Nucleus accumbens (tissue), 56 donors: ENCODE measurements at places on chromosomes 6 and 20.

GRCh38 chr20:11057624-11058023, 383.8 kb upstream of the JAG1 start:
- no peak for DNase-seq

DNA sequence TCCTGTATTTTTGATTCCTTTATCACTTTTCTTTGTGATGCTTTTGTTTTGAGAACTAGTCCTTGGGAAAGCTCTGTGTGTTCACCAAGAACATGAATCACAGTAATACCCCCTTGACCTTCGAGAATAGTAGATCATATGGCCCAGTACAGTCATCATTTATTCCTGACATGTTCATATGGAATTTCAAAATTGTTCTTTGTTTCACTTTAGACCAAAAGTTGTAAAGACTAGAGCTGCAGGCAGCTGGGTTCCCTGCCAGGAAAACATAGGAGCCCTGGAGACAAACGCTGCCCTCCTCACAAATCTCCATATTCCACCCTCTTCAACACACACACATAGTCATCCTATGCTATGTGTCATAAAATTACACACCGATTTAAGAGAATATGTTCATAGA, 621.2 kb upstream of the EYS start:
- no peak for DNase-seq

GRCh38 chr6:90533615-90534336, 53.1 kb downstream of the MAP3K7 start:
- no peak for DNase-seq

DNA sequence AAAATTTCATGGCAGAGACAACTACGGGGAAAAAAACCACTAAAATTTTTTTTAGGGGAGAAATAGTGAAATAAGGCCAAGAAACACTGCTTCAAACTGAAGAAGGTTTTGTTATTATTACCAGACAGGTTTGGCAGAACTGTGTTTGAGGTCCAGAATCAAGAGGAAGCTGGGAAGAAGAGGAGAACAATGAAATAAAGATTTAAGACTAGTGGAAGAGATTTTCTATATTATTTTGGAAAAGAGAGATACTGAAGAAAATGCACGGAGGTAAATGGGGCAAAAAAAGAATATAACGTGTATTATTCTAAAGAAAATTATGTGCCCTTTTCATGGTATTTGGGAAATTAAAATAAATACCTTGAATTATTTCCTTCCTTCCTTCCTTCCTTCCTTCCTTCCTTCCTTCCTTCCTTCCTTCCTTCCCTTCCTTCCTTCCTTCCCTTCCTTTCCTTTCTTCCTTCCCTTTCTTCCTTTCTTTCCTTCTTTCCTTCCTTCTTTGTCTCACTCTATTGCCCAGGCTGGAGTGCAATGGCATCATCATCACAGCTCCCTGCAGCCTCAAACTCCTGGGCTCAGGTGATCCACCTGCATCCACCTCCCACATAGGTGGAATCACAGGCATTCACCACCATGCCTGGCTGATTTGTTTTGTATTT, 124.3 kb downstream of the GJA1 start:
- DNase-seq = no peak

- no peak for DNase-seq
Measured at GRCh38 chr6:126002755-126003679, 16.7 kb downstream of the TRMT11 start.

GRCh38 chr20:10524034-10524476, 89.0 kb downstream of the SLX4IP start:
- peak; percentile 51 for DNase-seq

DNA sequence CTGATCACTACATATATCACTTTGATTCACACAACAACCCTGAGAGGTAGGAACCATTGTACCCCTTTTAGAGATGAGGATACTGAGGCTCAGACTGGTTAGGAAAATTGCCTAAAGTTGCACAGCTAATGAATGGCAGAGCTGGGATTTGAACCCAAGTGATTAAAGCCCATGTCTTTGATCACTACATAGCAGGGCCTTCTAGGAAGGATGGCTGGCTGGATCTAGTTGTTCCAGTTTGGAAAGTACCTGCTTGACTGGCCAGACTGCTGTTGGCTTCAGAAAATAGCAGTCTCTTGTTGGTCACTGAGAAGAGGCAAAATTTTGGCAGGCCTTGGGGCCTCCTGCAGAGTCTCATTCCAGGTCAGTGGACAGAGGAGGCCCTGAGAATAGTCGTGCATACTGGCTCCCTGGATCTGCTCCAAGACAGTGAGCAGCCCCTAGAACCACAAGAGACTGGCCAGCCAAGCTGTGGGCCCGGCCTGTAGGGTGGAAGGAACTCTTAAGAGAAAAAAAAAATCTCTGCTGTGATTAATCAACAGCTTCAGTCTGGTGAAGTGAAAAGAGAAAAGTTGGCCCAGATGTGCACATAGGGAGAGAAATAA, 17.5 kb downstream of the PPARD start:
- DNase-seq = peak; percentile 13

GRCh38 chr6:158358450-158359077, 46.3 kb downstream of the TULP4 start:
- no peak for DNase-seq

GRCh38 chr20:8661229-8661952, 407.5 kb upstream of the PLCB4 start:
- DNase-seq = no peak

DNA sequence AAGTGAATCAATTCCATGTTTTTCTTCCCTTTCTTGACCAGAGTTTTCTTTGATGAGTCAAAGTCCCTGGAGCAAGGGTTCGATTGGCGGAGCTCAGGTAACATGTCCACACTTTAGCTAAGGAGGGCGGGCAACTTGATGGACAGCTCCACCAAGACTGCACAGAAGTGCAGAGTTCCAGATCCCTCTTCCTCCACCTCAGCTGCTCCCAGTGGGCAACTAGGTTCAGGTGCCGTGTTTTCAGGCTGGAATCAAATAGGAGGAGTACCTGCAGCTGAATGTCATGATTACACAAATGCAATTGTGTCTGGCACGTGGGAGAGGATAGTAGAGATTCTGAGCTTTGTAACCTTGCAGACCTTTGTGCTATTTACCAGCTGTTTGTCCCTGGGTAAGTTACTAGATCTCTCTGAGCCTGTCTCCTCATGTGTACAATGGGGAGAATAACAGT, 1.9 kb upstream of the ELMO2 start:
- no peak for DNase-seq

DNA sequence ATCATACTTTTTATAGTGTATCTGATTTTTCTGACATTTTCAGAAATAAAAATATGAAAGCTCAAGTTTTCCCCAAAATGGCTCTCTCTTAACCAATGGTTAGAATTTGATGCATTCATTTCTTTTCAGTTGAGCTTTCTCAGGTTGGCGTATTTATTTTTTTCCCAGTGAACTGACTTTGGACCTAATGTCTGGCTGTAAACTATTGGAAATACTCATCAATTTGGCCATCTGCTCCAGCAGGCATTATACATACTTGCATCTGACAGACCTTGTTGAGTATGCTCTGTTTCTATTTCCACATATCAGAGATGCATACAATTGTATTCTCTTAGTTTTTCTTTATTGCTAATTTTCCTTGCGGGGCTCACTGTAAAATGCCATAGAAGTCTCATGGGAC, 1374.8 kb upstream of the MAP3K7 start:
- no peak for DNase-seq

DNA sequence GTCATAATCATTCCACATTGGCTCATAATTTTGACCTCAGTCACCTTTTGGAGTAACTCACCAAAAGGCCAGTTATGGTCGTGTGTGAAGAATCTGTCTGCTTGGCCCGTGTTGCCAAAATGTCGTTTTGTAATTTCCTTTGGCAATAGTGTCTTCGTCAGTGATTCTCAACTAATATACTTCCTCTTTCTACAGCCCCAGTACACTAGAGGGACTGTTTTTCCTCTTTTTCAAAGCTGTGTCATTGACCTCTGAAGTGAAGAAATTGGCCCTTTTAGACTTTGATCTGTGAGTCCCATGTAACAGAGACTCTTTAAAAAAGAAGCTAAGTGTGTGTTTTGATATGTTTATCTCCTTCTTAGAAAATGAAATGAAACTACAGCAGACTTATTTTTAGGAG, 5.2 kb downstream of the FOXO3 start:
- no peak for DNase-seq

GRCh38 chr6:110181131-110182030, 1.2 kb downstream of the CDC40 start:
- DNase-seq = no peak

DNA sequence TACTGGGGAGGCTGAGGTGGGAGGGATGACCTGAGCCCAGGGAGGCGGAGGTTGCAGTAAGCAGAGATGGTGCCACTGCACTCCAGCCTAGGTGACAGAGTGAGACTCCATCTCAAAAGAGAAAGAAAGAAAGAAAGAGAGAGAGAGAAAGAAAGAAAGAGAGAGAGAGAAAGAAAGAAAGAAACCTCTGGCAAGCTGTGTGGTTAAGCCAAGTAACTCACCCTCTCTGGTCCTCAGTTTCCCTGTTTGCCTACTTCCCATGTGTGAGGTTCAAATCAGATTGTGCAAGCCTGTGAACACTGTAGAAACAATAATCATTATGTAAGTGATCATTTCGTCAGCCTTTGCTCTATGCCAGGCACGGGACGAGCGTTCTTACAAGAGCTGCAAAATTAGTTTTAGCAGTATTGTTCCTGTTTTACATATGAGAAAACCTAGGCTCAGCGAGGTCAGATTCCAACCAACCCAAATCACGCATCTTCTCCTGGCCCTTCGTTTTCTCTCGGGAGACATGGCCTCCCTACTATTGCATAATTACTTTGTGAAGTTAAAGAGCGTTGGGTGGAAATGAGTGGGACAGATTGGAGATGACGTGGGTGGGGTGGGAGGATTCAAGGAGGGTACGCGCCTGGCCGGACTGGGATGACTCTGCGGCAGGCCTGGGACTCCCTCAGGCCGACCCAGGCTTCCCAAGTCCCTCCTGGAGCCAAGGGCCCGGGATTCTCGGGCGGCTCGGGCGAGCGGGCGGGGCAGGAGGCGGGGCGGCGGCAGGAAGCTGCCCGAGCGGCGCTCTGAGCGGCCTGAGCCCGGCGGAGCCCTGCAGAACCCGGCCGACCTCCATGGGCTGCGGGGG, at the start of gene SNX21:
Gene SNX21, plus strand, starts transcription at position 770 of the 853 bp plus-strand sequence. CDS start 121 bp downstream, outside the sequence.
- DNase-seq = peak; percentile 66

- no peak for DNase-seq
Measured at GRCh38 chr6:106114492-106114891, 28.4 kb downstream of the PRDM1 start.

- no peak for DNase-seq
Measured at GRCh38 chr6:108752733-108753590, 95.3 kb upstream of the ARMC2 start.

DNA sequence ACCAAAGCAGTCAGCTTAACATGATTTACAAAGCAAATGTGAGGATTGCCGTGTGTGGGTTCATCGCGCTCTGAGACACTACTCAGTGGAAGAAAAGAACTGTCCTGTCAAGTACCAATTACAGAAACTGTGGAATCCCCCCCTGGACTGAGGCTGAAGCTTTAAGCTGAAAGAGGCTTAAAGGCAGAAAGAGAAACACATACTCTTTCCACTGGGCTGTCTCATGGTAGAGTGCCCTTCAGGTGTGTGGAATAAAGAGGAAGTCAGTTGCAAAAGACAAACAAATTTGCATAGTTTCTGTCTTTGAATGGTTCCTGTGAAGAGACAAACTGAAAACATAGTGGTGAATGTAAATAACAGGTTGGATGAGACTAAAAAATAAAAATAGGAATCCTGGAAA, 560.4 kb upstream of the SYNCRIP start:
- DNase-seq = no peak

- no peak for DNase-seq
Measured at GRCh38 chr6:36957773-36958271, 3.3 kb downstream of the PI16 start.

DNA sequence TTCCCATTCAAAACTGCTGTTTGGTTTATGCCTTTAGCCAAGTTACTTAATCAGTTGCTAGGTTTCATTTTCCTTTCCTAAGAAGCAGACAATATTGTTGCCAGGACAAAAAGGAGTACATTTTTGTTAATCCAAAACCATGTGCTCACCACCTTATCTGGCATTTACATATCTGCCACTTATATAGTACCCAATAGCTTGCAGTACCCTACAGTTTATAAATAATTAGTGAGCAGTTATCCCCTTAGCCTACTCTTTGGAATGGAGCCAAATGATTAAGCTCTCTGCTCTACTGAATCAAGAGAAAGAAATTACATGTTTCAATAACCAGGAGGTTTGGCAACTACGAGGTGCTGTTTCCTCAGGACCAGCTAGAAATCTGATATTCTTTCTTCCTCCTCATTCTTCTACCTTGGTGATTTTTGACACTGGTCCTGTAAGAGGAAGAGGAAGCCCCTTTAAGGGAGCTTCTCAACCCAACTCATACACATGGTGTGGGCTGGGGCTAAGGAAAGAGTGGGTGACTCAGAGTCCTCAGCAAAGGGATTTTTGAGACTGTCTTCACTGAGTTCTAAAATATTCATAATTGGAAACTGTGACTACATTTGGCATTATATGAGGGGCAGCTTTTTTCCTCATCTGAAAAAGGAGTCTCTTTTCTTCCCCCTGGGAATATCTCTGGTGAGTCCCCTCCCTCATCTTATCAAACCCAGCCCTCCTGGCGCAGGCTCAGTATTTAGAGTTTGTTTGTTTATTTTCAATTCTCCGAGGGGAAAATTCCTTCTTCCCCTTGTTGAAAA, 1.5 kb downstream of the ZNFX1 start:
- DNase-seq = no peak

DNA sequence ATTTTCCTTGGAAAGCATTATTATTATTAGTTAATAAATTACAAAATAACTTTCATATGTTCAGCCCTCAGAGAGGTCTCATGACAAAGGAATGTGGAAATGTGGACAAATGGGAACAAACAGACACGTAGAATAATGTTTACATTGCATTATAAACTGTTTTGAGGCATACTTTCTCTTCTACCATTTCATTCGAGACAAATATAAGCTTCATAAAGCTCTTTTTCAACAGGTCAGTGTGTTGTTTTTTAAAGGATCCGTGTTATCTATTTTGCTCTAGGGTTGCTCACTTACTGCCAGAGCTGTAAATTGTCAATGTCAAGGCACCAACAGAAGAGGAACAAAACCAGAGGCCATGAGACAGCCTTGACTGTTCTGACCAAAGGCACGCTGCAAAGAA, 256.8 kb downstream of the PHACTR1 start:
- DNase-seq = no peak

GRCh38 chr20:33649201-33649681, 12.9 kb upstream of the C20orf144 start:
- no peak for DNase-seq

DNA sequence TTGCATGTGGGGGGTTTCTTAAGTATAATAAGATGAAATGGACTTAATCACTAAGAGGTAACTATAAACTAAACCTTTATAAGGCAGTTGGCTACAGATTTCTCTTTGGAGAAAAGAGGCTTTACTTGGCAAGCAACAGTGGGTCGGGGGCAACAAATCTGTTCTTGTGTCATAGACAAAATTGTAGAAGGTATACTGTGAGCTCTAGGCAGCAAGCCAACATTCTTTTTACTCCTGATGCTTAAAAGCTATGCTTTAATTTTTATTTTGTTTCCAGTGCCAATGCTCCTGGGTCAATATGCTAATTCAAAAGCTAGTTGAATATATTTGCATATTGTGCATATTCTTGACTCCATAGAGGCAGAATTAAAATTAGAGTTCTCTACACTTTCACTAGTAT, 495.4 kb downstream of the BTBD3 start:
- no peak for DNase-seq

- DNase-seq = no peak
Measured at GRCh38 chr20:51542033-51542570, 417 bp downstream of the NFATC2 start.
